Renal pelvis (tissue), 12 donors: ENCODE measurements at places on chromosomes 13 and 19. TPM values are rescaled to one million over a fixed set of nuclear protein-coding genes. Genes with fewer than 3 reads are reported as not detected.

TSSK6 gene
- polyA plus RNA-seq: 1.5 TPM

DHDH gene
- polyA plus RNA-seq: 11.6 TPM

CFAP97D2 gene
- polyA plus RNA-seq: not detected

GRCh38 chr19:29606420-29606747, 301 bp downstream of the POP4 start:
- no peak for DNase-seq

- DNase-seq: peak; percentile 77
Observed at GRCh38 chr19:13093407-13094105, 9.1 kb downstream of the LYL1 start.

DNA sequence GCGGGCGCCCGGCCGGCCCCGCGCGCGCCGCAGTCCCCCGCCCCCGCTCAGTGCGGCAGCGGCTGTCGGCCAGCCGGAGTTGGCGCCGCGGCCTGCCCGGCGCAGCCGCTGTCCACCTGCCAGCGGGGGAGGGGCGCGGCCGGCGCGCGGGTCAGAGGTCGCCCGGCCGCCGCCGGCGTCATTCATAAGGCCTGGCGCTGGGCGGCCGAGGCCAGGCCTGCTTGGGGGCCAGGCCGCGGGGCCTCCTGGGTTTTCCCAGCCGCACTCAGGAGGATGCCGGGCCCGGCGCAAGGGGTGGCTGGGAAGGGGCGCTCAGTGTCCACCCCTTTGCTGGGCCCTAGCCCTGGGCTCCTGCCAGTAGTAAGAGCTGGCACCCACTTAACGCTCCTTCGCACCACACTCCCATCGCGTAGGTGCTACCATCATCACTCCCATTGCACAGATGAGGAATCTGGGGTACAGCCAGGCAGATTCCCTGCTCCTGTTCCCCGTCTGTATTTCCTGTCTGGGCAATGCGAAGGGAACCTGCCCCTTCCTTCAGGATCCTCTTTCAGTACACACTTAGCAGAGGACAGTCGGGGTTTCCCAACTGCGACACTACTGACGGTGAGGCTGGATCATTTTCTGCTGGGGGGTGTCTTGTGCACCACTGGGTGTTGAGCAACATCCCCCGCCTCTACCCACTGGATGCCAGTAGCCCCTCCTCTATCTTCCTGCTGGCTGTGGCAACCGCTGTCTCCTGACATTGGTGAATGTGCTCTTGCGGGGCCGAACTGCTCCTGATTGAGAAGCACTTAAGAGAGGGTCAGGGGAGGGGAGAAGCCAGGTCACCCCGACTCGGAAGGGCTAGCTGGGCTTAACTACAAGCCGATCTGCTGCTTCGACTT, 846 bp upstream of the PRKACA start:
- DNase-seq: no peak
